ENCODE measurements at places on chromosomes 4 and X.

GRCh38 chr4:134773497-134774000, 572.0 kb upstream of the PABPC4L start:
- no peaks in the 10 kb centered on the region for H3K4me1 ChIP-seq
- H3K27me3 ChIP-seq: no peaks in the 10 kb centered on the region
- no peak overlapping the region for H3K4me3 ChIP-seq

GRCh38 chr4:160825644-160826338, 1338.0 kb downstream of the FSTL5 start:
- H3K4me3 ChIP-seq: no peak overlapping the region
- DNase-seq: no peak
- H3K27ac ChIP-seq: no peak overlapping the region
- H3K36me3 ChIP-seq: no peaks in the 10 kb centered on the region

- no peaks in the 10 kb centered on the region for H3K36me3 ChIP-seq
- H3K4me1 ChIP-seq: no peaks in the 10 kb centered on the region
- no peak for DNase-seq
Observed at GRCh38 chr4:114317564-114317963, 281.0 kb upstream of the UGT8 start.

DNA sequence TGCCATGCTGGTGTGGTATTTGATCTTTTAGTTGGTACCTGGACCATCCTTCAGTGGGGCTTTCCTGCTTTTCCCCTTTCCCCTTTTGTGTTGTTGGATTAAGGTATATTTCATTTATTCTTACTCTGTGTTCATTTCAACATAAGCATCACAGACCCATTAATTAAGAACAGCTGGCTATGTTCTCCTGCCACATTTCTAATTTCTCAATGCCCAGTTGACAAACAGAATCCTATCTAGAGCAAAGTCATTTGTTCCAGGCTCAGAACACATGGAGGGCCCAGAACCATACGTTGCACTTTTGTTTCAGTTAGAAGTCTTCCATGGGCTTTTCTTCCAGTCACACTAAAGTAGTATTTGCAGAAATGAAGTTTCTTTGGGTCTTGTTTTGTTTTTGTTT, 46.1 kb upstream of the EOLA2 start:
- H3K4me1 ChIP-seq: no peaks in the 10 kb centered on the region
- no peaks in the 10 kb centered on the region for H3K36me3 ChIP-seq

GRCh38 chr4:83751336-83751949, 215.5 kb downstream of the GPAT3 start:
- no peaks in the 10 kb centered on the region for H3K36me3 ChIP-seq
- no peaks in the 10 kb centered on the region for H3K4me1 ChIP-seq
- H3K27me3 ChIP-seq: no peaks in the 10 kb centered on the region
- no peak for DNase-seq

DNA sequence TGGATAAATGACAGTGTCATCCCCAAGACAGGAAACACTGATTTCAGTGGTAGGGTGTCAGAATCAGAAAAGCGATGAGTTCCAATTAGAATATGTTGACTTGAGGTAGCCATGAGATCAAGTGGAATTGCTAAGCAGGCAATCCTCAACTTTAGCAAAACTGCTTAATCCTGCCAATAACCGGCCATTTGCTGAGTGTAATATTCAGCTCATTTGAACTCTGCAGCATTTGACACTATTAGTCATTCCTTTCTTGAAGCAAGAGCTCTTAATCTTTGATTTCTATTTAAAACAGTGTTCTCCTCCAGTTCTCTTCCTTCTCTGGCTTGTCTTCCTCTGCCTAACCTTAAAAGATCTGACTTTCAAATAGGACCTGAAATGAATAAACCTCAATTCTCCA, 68.7 kb upstream of the DCLK2 start:
- no peak for DNase-seq
- no peaks in the 10 kb centered on the region for H3K4me1 ChIP-seq
- no peak overlapping the region for H3K4me3 ChIP-seq
- H3K27me3 ChIP-seq: peaks cover 11% of the 10 kb centered on the region
- H3K27ac ChIP-seq: no peak overlapping the region
- H3K36me3 ChIP-seq: no peaks in the 10 kb centered on the region

DNA sequence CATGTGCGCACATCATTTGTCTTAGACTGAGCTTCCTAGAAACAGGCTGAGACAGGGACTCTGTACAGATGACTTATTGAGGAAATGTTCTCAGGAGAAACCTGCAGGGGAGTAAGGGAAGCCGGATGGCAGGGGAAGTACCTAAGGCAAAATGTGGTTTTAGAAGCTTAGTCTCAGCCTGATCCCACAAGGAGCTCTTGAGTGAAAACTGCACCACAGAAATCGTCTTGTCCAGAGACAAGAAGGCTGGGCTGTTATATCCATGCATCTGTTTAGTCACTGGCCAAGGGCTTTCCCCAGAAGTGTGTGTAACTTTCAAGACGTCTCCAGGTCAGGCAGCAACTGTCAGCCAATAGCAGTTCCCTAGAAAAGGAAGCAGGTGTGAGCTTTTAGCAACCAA, 86.0 kb downstream of the FUNDC1 start:
- DNase-seq: no peak
- H3K27ac ChIP-seq: no peak overlapping the region
- no peak overlapping the region for H3K4me3 ChIP-seq
- H3K36me3 ChIP-seq: no peaks in the 10 kb centered on the region
- no peaks in the 10 kb centered on the region for H3K4me1 ChIP-seq

- peaks cover 16% of the 10 kb centered on the region for H3K27me3 ChIP-seq
- H3K4me1 ChIP-seq: no peaks in the 10 kb centered on the region
- H3K27ac ChIP-seq: no peak overlapping the region
- DNase-seq: no peak
- no peak overlapping the region for H3K4me3 ChIP-seq
- H3K36me3 ChIP-seq: no peaks in the 10 kb centered on the region
Observed at GRCh38 chrX:49725401-49725800, 29.6 kb upstream of the PAGE1 start.

DNA sequence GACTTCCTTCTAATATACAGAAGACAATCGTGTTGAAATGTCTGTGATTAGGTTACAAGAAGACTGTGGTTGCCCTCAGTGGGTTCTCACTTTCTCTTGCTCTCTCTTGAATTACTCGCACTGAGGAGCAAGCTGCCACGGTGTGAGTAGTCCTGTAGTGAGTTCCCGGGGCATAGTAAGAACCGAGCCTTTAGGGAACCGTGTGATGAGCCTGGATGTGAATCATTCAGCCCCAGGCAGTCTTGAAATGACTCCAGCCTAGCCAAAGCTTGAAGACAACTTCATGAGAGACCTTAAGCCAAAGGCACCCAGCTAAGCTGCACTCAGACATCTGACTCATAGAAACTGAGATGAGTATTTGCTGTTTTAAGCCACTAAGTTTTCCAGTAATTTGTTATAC, 292.7 kb downstream of the SPOCK3 start:
- H3K27ac ChIP-seq: no peak overlapping the region
- H3K36me3 ChIP-seq: no peaks in the 10 kb centered on the region
- peak; percentile 48 for DNase-seq
- H3K4me3 ChIP-seq: no peak overlapping the region

- peaks cover 14% of the 10 kb centered on the region for H3K4me1 ChIP-seq
- no peak overlapping the region for H3K27ac ChIP-seq
Observed at GRCh38 chr4:151564321-151564720, 155.3 kb downstream of the FHIP1A start.

DNA sequence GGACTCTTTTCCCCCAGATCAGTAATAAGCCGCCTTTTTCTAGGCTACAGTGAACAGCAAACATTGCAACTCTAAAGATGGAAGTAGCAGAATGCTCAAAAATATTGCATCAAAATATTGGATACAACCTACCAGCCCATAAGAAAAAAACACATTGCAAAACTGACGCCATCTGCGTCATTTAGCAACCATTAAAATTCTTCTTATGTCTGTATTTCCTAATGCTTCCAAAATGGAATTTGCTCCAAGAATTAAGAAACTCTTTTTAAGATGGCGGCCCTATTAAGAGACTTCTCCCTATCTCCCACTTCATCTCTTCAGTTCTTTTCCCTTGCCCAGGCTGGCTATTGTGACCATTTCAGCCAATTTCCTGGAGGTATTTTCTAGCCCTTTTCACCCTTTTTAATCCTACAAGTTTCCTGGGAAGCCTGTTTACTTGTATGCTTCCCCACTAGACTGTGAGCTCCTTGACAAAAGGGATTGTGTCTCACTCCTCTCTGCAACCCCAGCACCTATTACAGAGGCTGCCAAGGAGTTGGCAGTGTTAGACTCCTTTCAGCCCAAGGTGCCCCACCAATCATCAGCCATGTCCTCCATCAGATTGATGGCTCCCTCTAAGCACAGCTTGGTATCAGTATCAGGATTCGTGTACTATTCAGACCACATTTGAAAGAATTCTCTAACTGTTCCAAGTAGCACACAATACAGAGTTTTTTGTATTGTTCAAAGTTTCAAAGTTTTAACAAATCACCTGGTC, 4.4 kb downstream of the GPC3 start:
- H3K4me3 ChIP-seq: no peak overlapping the region
- H3K27ac ChIP-seq: no peak overlapping the region
- peaks cover 60% of the 10 kb centered on the region for H3K27me3 ChIP-seq
- H3K36me3 ChIP-seq: no peaks in the 10 kb centered on the region
- DNase-seq: no peak

DNA sequence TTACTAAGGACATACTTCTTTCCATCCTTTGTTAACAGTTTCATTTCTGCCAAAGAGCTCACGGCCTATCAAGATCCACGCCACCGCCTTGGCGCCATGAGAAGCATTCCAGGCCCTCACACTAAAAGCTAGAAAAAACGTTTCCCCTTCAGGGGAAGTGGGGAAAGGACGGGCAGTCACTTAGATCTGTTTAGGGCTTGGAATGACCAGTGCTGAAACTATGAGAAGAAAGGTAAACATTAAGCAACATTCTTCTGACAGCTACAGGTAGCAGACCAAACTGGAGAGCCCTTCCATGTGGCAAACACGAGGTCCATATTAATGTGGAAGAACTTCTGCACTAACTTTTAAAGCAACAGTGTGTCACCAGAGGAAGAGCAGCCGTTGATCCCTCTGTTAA, 146.7 kb downstream of the SH3KBP1 start:
- peaks cover 84% of the 10 kb centered on the region for H3K4me1 ChIP-seq
- H3K36me3 ChIP-seq: peaks cover 2% of the 10 kb centered on the region
- H3K27ac ChIP-seq: peak overlapping the region; percentile 80
- H3K27me3 ChIP-seq: peaks cover 16% of the 10 kb centered on the region

DNA sequence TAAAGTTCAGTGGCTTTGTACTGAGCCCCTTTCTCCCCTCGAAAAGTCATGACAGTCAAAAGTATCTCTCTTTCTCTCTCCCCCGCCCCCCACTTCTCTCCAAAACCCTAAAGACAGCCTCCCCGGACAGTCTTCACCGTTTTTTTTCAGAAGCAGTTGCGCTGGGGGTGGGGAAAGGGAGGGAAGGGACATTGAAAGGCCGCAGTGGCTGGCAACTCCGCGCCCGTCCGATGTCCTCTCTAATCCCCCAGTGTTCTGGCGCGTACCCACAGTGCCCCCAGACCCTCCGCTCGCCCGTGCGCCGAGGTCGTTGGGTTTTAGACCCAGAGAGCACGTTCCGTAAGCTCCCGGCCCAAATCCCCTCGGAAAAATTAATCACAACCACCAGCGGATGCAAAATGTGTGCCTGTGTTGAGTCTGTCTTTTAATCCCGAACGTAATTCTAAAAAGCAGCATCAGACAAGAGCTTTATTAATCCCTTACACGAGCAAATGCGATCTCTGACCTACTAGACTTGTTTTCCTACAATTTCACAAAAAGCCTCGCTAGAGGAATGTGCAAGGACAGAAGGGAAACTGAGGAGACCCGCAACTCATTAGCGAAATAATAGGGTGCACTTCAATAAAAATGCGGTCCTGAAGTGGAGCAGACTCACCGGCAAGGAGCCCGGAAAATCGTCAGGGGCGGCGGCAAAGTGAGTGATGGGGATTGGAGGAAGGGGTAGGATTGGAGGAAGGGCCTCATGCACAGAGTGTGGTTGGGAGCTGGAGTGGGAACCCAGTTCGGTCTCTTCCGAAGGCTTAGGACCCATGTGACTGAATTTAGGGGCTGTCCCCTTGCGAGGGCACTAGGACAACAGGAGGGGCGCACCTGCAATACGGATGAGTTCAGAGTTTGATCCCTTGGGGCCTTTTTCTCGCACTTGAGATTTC, 12.2 kb upstream of the PRDM8 start:
- peaks cover 4% of the 10 kb centered on the region for H3K36me3 ChIP-seq
- peaks cover 46% of the 10 kb centered on the region for H3K27me3 ChIP-seq
- peak overlapping the region; percentile 85 for H3K4me3 ChIP-seq
- no peak for DNase-seq
- peaks cover 43% of the 10 kb centered on the region for H3K4me1 ChIP-seq
- peak overlapping the region; percentile 80 for H3K27ac ChIP-seq

GRCh38 chrX:115449742-115450141, 111.2 kb upstream of the PLS3 start:
- no peaks in the 10 kb centered on the region for H3K36me3 ChIP-seq
- DNase-seq: no peak
- H3K4me1 ChIP-seq: no peaks in the 10 kb centered on the region

- H3K27ac ChIP-seq: no peak overlapping the region
- no peaks in the 10 kb centered on the region for H3K36me3 ChIP-seq
- H3K4me3 ChIP-seq: no peak overlapping the region
- peaks cover 17% of the 10 kb centered on the region for H3K4me1 ChIP-seq
- peaks cover 26% of the 10 kb centered on the region for H3K27me3 ChIP-seq
Observed at GRCh38 chr4:168854350-168854921, 155.6 kb downstream of the CBR4 start.

GRCh38 chrX:39063037-39063436, 261.8 kb downstream of the MID1IP1 start:
- DNase-seq: no peak
- H3K36me3 ChIP-seq: peaks cover 2% of the 10 kb centered on the region
- no peak overlapping the region for H3K27ac ChIP-seq
- no peak overlapping the region for H3K4me3 ChIP-seq
- H3K4me1 ChIP-seq: no peaks in the 10 kb centered on the region

GRCh38 chr4:105198541-105198940, 51.9 kb downstream of the TET2 start:
- no peaks in the 10 kb centered on the region for H3K27me3 ChIP-seq
- no peak for DNase-seq
- peaks cover 14% of the 10 kb centered on the region for H3K36me3 ChIP-seq
- H3K4me3 ChIP-seq: no peak overlapping the region
- H3K27ac ChIP-seq: no peak overlapping the region
- peaks cover 42% of the 10 kb centered on the region for H3K4me1 ChIP-seq

DNA sequence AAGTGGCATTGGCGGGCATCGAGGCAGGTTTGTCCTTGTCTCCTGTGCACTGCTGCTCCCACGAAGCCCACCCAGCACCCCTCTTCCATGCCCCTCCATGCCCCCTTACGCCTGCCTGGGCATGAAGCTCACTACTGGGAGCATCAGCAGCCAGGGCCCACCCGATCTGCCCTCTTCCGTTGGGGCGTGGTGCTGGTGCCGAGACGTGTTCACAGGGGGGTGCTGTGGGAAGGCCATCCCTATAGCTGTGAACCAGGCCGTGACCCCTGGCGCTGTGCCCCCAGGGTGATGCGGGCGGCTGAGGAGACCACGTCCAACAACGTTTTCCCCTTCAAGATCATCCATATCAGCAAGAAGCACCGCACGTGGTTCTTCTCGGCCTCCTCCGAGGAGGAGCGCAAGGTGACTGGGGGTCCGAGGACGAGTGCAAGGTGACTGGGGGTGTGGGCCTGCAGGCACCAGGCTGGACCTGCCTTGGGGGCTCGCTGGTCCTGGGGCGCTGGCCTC, 19.3 kb upstream of the ADD1 start:
- peaks cover 15% of the 10 kb centered on the region for H3K36me3 ChIP-seq
- no peak overlapping the region for H3K4me3 ChIP-seq
- H3K4me1 ChIP-seq: peaks cover 6% of the 10 kb centered on the region
- no peak for DNase-seq
- H3K27ac ChIP-seq: no peak overlapping the region
- no peaks in the 10 kb centered on the region for H3K27me3 ChIP-seq

Data from activated T-cell treated with anti-CD3 and anti-CD28 coated beads, Interleukin-2, amount 50 U/mL, for 72 hours (primary cell).